Endodermal cell (in vitro differentiated cells): ENCODE measurements at places on chromosomes 5 and 9. TPM values are rescaled to one million over a fixed set of nuclear protein-coding genes. Genes with fewer than 3 reads are reported as not detected.

RNF183 gene
- total RNA-seq, result 0.50 to 1.0 TPM (median 0.97 TPM) in 3 replicates

DNA sequence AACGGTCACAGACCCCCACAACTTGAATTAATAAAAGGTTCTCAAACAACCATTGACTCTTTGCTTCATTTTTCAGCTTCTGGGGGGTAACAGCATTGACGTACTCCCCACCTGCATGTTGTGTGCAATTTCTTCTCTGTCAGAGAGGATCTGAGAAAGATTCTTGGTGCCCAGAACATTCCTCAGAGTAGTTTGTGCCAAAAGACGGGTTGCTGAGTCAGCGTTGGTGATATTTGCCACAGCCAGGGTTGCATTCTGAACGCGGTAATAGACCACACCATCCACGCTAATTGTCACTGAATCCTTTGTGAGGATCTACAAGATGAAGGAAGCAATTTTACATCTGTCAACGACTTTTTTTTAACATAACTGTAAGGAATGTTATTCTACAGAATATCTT, 21.0 kb downstream of the STOM start:
- no peak overlapping the region for H3K27ac ChIP-seq
- no peaks in the 10 kb centered on the region for H3K36me3 ChIP-seq
- H3K4me1 ChIP-seq, result peaks cover 10% of the 10 kb centered on the region
- H3K27me3 ChIP-seq, result no peaks in the 10 kb centered on the region
- DNase-seq, result no peak

DNA sequence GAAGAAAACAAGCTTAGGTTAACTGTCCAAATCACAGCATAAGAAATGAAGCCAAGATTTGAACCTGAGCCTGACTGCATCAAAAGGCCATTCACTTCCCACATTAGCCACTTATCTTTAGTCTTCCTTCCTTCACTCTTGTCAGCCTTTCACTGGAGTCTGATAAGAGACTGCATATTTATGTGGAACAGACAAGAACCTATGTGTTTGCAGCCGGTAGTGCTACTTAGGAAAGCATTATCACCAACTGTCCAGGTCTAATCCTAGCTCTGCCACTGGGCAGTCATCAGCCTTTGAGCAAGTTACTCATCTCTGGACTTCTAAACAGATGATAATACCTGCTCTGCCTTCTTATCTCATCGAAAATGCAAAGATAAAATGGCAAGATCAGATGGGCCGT, 12.1 kb upstream of the ATP6V0E1 start:
- H3K4me1 ChIP-seq, result no peaks in the 10 kb centered on the region
- H3K27me3 ChIP-seq, result peaks cover 10% of the 10 kb centered on the region
- peaks cover 14% of the 10 kb centered on the region for H3K36me3 ChIP-seq
- no peak overlapping the region for H3K27ac ChIP-seq
- H3K4me3 ChIP-seq, result no peak overlapping the region

GRCh38 chr5:163489055-163489744, 16.2 kb upstream of the MAT2B start:
- H3K36me3 ChIP-seq, result peaks cover 65% of the 10 kb centered on the region
- no peaks in the 10 kb centered on the region for H3K4me1 ChIP-seq
- H3K4me3 ChIP-seq, result no peak overlapping the region
- no peaks in the 10 kb centered on the region for H3K27me3 ChIP-seq

SLCO4C1 gene
- 1.8 and 1.9 TPM in 2 replicates for total RNA-seq

GRCh38 chr5:72427016-72427415, 80.2 kb downstream of the ZNF366 start:
- H3K27ac ChIP-seq, result no peak overlapping the region
- no peaks in the 10 kb centered on the region for H3K27me3 ChIP-seq
- H3K4me1 ChIP-seq, result no peaks in the 10 kb centered on the region
- no peak for DNase-seq
- no peak overlapping the region for H3K4me3 ChIP-seq

GRCh38 chr5:103034662-103035392, 85.1 kb downstream of the GIN1 start:
- no peaks in the 10 kb centered on the region for H3K36me3 ChIP-seq
- H3K27ac ChIP-seq, result no peak overlapping the region
- peak; percentile 45 for DNase-seq
- no peak overlapping the region for H3K4me3 ChIP-seq
- H3K27me3 ChIP-seq, result no peaks in the 10 kb centered on the region

IL9 gene
- not detected in 2 replicates for total RNA-seq

GRCh38 chr5:80215523-80215922, 40.3 kb downstream of the SERINC5 start:
- H3K4me3 ChIP-seq, result no peak overlapping the region
- peaks cover 45% of the 10 kb centered on the region for H3K36me3 ChIP-seq
- peaks cover 12% of the 10 kb centered on the region for H3K4me1 ChIP-seq
- H3K27me3 ChIP-seq, result no peaks in the 10 kb centered on the region
- DNase-seq, result no peak

- H3K27ac ChIP-seq, result no peak overlapping the region
- no peaks in the 10 kb centered on the region for H3K27me3 ChIP-seq
- DNase-seq, result no peak
- no peak overlapping the region for H3K4me3 ChIP-seq
Observed at GRCh38 chr5:103862398-103862797, 299.8 kb upstream of the NUDT12 start.

CLK4 gene
- total RNA-seq, result 12.0 to 26.3 TPM (median 14.9 TPM) in 3 replicates

CTNNAL1 gene
- 78.0 and 80.1 TPM in 2 replicates for total RNA-seq

- peaks cover 91% of the 10 kb centered on the region for H3K36me3 ChIP-seq
- H3K27me3 ChIP-seq, result no peaks in the 10 kb centered on the region
- H3K4me1 ChIP-seq, result no peaks in the 10 kb centered on the region
- no peak overlapping the region for H3K27ac ChIP-seq
Observed at GRCh38 chr5:80150731-80151130, 105.1 kb downstream of the SERINC5 start.

CDH12 gene
- 1.1 to 1.9 TPM (median 1.2 TPM) in 3 replicates for total RNA-seq

NR2F1-AS1 gene
- total RNA-seq, result 1.4 TPM in 2 replicates

DNA sequence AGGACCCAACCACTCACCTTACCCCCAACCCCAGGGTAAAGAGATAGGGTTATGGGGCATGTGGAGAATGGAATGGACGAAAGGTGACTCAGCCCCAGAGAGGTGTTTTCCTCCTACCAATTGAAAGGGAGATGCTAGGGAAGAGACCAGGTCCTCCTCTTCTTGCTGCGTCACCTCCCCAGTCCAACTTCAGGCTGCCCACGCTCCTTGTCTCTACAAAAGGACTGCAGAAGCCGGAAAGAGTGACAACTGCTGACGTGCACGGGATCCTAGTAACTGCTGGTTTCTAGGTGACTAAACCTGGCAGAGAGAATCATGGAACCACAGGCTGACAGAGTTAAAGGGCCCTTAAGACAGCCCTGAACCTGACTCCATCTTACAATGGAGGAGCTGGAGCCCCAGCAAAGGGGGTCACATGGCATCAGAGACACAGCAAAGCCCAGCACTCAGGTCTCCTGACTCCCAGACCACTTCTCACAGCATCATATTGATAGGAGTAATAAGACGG, 2.2 kb downstream of the GPX3 start:
- H3K4me1 ChIP-seq, result no peaks in the 10 kb centered on the region
- H3K27me3 ChIP-seq, result no peaks in the 10 kb centered on the region
- H3K4me3 ChIP-seq, result no peak overlapping the region
- H3K27ac ChIP-seq, result no peak overlapping the region

CAPSL gene
- total RNA-seq, result not detected in 2 replicates

- no peaks in the 10 kb centered on the region for H3K4me1 ChIP-seq
- H3K36me3 ChIP-seq, result no peaks in the 10 kb centered on the region
- no peak overlapping the region for H3K27ac ChIP-seq
- no peak overlapping the region for H3K4me3 ChIP-seq
Observed at GRCh38 chr5:132501961-132502931, 11.7 kb upstream of the IRF1 start.

GRCh38 chr9:72996684-72997314, 43.9 kb upstream of the ALDH1A1 start:
- DNase-seq, result no peak
- H3K4me3 ChIP-seq, result peak overlapping the region; percentile 12
- peaks cover 21% of the 10 kb centered on the region for H3K27me3 ChIP-seq
- no peaks in the 10 kb centered on the region for H3K36me3 ChIP-seq
- peaks cover 4% of the 10 kb centered on the region for H3K4me1 ChIP-seq

DNA sequence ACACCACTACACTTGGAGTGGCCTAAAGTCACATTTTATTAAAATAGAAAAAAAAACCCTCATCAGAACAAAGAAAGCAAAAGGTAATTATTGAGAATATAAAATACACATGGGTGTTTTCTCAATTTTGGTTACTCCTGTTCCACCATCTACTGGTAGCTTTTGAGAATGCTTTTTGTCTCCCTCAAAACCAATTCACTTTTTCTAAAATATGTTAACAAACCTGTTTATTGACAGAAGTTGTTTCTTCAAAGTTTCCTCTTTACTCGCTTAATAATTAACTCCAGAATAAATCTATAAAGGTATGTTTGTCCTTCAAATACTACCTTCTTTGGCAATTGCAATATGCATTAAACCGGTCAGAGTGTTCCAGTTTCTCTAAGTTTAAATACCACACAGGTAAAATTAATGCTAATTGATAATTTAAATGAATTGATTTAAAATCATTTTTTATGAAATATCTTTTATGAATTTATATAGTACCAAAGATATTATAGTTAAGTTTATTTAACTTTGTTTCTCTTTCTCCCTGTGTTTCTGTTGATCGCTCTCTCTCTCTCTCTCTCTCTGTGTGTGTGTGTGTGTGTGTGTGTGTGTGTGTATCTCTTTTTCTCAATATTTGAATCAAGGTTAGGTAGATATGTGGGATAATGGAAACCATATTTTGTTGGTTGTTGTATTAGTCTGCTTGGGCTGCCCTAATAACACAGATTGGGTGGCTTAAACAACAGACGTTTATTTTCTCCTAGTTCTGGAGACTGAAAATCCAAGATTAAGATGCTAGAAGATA, 487.4 kb downstream of the PRDM9 start:
- DNase-seq, result no peak
- peaks cover 1% of the 10 kb centered on the region for H3K36me3 ChIP-seq

GCNT4 gene
- 2.5 and 2.6 TPM in 2 replicates for total RNA-seq

GGTA1 gene
- not detected in 2 replicates for total RNA-seq

FBP2 gene
- total RNA-seq, result not detected in 2 replicates

FGF18 gene
- 0.57 and 0.61 TPM in 2 replicates for total RNA-seq

DNA sequence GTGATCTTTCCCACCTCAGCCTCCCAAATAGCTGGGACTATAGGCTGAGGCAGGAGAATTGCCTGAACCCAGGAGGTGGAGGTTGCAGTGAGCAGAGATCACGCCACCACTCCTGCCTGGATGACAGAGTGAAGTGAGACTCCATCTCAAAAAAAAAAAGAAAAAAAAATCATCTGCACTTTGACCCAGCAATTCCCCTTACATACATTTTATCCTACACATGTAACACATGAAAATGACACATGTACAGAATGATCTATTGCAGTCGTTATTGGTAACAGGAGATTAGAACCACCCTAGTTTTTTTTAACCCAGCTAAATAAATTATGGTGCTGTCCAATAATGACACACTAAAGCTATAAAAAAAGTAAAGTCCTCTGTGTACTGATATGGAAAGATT, 14.2 kb downstream of the RUFY1 start:
- DNase-seq, result no peak
- peaks cover 78% of the 10 kb centered on the region for H3K36me3 ChIP-seq
- peaks cover 3% of the 10 kb centered on the region for H3K4me1 ChIP-seq
- H3K4me3 ChIP-seq, result no peak overlapping the region
- H3K27me3 ChIP-seq, result no peaks in the 10 kb centered on the region

LAMC3 gene
- total RNA-seq, result 39.5 and 41.2 TPM in 2 replicates

DNA sequence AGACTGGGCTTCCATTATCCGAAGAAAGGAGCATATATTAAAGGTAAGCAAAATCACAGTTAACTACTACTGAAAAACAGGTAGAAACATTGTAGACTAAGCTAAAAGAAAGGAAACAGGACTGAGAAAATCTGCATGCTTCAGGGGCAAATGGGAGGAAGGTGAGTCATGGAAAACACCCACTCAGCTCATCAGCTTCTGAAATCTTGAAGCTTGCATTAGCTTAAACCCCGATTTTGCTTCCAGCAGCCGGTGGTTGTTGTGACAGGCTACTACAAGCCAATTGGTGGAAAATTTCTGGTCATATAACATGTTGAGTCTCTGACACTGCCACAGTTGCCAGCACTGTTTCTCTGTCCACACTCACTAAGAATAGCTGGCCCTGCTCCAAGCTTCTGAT, 179.6 kb upstream of the PUM3 start:
- DNase-seq, result no peak
- no peaks in the 10 kb centered on the region for H3K4me1 ChIP-seq
- H3K27me3 ChIP-seq, result no peaks in the 10 kb centered on the region
- no peak overlapping the region for H3K27ac ChIP-seq
- no peaks in the 10 kb centered on the region for H3K36me3 ChIP-seq

DNA sequence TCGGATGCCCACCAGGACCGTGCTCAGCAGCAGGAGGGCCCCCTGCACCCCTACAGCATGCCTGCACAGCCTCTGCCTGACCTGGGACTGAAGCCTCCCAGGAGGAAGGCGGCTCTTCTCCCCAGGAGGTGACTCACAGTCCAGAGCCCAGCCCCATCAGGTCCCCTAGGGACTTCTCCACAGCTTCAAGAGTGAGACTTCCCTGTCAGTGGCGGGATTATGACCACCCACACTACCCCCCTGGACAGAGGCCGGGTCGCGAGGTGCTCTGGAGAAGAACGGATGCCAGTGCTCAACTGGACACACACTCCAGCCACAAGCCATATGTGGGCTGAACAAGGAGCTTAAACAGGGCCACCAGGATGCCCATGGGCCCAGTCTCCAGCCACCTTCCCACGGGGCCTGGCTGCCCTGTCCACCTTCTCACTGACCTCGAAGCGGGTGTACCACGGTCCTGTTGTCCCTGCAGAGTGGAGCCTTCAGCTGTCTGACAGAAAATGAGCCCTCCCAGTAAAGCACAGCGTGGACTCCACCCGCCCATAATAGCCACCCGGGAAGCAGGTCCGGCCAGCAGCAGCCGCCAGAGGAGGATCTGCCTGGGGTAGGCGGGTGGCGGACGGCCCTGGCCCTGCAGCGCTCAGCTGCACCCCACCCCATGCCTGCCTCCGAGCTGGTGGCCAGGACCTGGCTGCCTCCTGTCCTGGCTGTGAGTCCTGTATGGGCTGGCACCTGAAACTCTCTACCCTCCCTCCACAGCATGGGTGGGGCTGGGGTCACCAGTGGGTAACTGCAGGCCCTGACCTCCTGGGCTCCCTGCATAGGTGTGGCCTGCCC, 54.7 kb downstream of the SEMA4D start:
- no peaks in the 10 kb centered on the region for H3K4me1 ChIP-seq
- no peak for DNase-seq
- no peaks in the 10 kb centered on the region for H3K27me3 ChIP-seq
- no peak overlapping the region for H3K4me3 ChIP-seq
- H3K36me3 ChIP-seq, result no peaks in the 10 kb centered on the region

FGD3 gene
- 0.97 and 1.9 TPM in 2 replicates for total RNA-seq

DNA sequence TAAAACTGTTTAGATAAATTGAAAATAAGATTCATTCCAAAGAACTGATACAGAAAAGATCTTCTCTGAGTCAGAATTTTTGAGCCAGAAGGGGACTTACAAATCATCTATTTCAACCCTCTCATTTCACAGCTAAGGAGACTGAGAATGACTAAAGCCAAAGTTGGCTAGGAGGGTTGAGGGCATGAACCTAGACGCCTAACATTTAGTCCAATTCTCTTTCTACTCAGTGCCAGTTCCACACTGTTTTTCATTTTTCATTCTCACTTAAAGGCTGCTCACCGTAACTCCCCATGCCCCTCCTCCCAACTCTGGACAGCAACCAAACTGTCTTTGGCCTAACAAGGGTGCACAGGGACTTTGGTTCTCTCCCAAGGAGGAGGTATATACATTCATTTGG, 364.0 kb downstream of the NDUFS4 start:
- no peaks in the 10 kb centered on the region for H3K4me1 ChIP-seq
- H3K4me3 ChIP-seq, result no peak overlapping the region
- H3K27ac ChIP-seq, result no peak overlapping the region
- no peak for DNase-seq

- H3K27me3 ChIP-seq, result peaks cover 100% of the 10 kb centered on the region
- peaks cover 12% of the 10 kb centered on the region for H3K4me1 ChIP-seq
- no peak overlapping the region for H3K4me3 ChIP-seq
- no peaks in the 10 kb centered on the region for H3K36me3 ChIP-seq
- no peak for DNase-seq
- H3K27ac ChIP-seq, result no peak overlapping the region
Observed at GRCh38 chr5:73441378-73441777, 7.2 kb downstream of the FOXD1 start.
